ENCODE measurements at places on chromosomes 7 and 10.

GRCh38 chr10:26755443-26755903 lies 58.0 kb downstream of the PDSS1 start:
- H3K36me3 ChIP-seq, result no peaks in the 10 kb centered on the region
- H3K4me1 ChIP-seq, result no peaks in the 10 kb centered on the region
- no peak overlapping the region for H3K27ac ChIP-seq
- no peaks in the 10 kb centered on the region for H3K27me3 ChIP-seq

GRCh38 chr10:5491477-5491876 lies 7.9 kb downstream of the CALML5 start:
- H3K4me1 ChIP-seq, result no peaks in the 10 kb centered on the region
- no peaks in the 10 kb centered on the region for H3K36me3 ChIP-seq
- no peaks in the 10 kb centered on the region for H3K27me3 ChIP-seq
- no peak for DNase-seq

DNA sequence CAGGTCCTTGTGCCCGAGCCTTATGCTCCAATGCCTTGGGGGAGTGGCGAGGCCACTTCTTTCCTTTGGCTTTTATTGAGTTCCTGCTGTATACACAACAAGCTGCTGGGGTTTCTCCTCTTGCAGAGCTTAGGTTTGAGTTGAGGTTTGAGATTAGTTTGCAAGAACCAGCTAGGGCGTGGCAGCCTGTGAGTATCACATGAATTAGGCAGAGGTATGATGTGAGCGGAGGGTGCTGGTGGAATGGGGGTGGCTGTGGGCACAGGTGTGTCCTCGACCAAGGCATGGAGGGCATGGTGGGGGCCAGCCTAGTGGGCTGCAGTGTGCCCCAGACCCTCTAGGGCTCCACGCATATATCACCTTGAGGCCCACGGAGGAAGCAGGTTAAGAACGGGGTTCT lies 123.3 kb downstream of the DOCK1 start:
- no peak for DNase-seq
- H3K27me3 ChIP-seq, result no peaks in the 10 kb centered on the region
- H3K36me3 ChIP-seq, result peaks cover 45% of the 10 kb centered on the region
- no peak overlapping the region for H3K27ac ChIP-seq
- H3K4me3 ChIP-seq, result no peak overlapping the region
- no peaks in the 10 kb centered on the region for H3K4me1 ChIP-seq

DNA sequence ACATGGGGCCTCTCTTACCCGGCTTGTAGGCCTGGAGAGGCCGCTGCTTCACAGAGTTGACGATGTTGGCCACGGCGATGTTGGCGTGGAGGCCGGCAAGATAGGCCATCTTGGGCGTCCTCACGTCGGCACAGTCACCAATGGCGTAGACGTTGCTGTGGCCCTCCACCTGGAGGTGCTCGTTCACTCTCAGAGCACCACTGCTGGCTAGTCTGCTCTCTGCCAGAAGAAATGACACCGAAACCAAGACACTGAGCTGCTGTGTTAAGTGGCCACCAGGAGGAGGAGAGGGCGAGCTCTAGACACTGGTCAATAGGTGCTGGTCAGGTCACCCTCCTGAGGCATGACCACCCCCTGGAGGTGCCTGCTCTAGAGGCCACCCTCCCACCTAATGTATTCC lies 17.7 kb downstream of the AIFM2 start:
- DNase-seq, result no peak
- peaks cover 5% of the 10 kb centered on the region for H3K36me3 ChIP-seq
- no peaks in the 10 kb centered on the region for H3K4me1 ChIP-seq
- H3K27me3 ChIP-seq, result no peaks in the 10 kb centered on the region
- no peak overlapping the region for H3K27ac ChIP-seq

- no peaks in the 10 kb centered on the region for H3K36me3 ChIP-seq
- H3K4me1 ChIP-seq, result no peaks in the 10 kb centered on the region
- no peaks in the 10 kb centered on the region for H3K27me3 ChIP-seq
- no peak overlapping the region for H3K4me3 ChIP-seq
- H3K27ac ChIP-seq, result no peak overlapping the region
- no peak for DNase-seq
Observed at GRCh38 chr7:13236026-13236425, 548.6 kb downstream of the ARL4A start.

GRCh38 chr7:36346260-36346831 lies 43.3 kb upstream of the ANLN start:
- H3K4me3 ChIP-seq, result no peak overlapping the region
- no peak overlapping the region for H3K27ac ChIP-seq
- DNase-seq, result no peak
- H3K27me3 ChIP-seq, result no peaks in the 10 kb centered on the region
- no peaks in the 10 kb centered on the region for H3K4me1 ChIP-seq
- no peaks in the 10 kb centered on the region for H3K36me3 ChIP-seq

DNA sequence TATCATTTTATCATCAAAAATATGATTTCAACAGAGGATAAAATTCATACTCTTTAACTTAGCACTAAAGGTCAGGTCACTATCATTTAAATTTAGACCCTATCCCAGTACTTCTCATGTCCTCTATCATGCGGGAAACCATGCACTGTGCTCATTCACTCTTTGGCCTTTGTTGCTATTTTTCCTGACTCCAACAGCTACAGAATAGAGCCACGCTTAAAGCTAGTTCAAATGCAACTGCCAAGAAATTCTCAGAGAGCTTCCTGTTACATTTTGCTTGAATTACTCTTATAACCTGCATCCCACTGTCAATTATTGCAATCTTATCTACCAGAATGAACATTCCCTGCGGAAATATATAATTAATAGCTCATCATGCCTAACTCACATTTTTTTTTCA lies 58.3 kb downstream of the SEMA3A start:
- no peaks in the 10 kb centered on the region for H3K36me3 ChIP-seq
- H3K4me1 ChIP-seq, result no peaks in the 10 kb centered on the region
- H3K27me3 ChIP-seq, result no peaks in the 10 kb centered on the region
- H3K4me3 ChIP-seq, result no peak overlapping the region

DNA sequence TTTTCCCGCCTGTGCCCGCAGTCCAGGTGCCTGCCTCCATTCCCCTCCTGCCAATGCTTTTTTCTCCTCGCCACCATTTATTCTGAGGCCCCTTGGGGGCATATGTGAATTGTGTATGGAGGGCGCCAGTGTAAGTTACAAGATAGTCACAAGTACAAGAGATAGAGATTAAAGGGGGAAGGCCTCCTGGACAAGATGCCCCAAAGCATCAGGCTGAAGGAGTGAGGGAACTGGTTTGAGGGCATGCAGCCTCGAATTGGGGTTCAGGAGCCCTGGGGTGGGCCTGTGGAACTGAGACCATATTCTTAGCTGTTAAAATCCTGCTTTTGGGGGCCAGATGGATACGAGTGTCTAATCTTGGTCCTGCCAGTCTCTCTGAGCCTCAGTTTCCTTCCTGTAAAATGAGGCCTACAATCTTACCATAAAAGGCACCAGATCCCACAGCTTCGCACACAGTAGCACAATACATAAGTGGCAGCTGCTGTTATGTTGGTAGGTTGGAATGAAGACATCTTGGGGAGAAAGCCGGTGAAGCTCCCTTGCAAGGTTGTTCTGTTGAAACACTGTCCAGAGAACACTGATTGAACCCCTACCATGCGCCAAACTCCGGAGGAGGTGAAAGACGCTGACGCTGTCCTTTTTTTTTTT lies 545 bp upstream of the COMTD1 start:
- peaks cover 3% of the 10 kb centered on the region for H3K36me3 ChIP-seq
- no peaks in the 10 kb centered on the region for H3K27me3 ChIP-seq
- H3K27ac ChIP-seq, result no peak overlapping the region
- no peaks in the 10 kb centered on the region for H3K4me1 ChIP-seq
- H3K4me3 ChIP-seq, result no peak overlapping the region

DNA sequence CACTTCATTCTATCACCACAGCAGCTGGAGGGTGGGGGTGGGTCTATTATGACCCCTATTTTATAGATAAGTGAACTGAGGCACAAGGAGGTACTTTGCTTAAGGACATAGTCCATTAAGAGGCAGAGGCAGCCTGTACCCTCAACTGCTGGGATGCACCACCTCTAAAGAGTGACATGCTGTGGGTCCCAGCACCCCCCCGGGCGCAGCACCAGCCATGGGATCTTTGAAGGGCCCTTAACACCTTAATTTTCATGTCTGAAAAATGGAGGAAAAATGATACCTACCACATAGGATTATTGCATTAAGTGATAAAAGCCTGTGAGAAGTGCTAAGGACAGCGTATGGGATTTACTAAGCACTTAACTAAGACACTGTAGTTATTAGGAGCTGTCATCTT lies 15.4 kb downstream of the ADCYAP1R1 start:
- no peak overlapping the region for H3K4me3 ChIP-seq
- DNase-seq, result no peak
- H3K36me3 ChIP-seq, result no peaks in the 10 kb centered on the region
- no peak overlapping the region for H3K27ac ChIP-seq
- H3K27me3 ChIP-seq, result no peaks in the 10 kb centered on the region
- H3K4me1 ChIP-seq, result no peaks in the 10 kb centered on the region

DNA sequence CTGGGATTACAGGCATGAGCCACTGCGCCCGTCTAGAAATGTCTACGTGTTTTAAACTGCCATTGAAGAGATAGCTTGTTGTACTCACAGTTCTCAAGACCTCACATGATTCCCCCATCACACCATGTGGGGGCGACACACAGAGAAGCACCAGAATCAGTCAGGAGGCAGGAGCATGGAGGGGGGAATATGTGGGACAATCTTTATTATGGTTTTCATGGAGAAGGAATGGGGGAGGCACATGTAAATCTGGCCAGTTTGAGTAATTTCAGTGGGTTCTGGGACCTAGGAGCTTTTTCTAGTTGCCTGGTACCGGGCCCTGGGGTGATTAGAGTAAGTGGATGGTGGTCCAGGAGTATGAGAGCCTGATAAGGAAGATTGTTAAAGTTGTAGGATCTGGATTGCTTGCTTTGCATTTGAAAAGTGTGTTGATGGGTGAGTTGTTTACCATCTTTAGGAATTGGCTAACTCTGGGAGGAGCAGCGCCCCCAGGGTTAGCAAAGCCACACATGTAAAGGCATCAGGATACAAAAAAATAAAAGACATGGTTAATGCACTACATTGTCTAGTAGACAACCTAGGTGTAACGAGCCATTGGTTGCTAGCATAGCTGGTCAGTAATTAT lies 85.4 kb upstream of the SLC13A1 start:
- no peak overlapping the region for H3K4me3 ChIP-seq
- DNase-seq, result no peak
- no peaks in the 10 kb centered on the region for H3K36me3 ChIP-seq

DNA sequence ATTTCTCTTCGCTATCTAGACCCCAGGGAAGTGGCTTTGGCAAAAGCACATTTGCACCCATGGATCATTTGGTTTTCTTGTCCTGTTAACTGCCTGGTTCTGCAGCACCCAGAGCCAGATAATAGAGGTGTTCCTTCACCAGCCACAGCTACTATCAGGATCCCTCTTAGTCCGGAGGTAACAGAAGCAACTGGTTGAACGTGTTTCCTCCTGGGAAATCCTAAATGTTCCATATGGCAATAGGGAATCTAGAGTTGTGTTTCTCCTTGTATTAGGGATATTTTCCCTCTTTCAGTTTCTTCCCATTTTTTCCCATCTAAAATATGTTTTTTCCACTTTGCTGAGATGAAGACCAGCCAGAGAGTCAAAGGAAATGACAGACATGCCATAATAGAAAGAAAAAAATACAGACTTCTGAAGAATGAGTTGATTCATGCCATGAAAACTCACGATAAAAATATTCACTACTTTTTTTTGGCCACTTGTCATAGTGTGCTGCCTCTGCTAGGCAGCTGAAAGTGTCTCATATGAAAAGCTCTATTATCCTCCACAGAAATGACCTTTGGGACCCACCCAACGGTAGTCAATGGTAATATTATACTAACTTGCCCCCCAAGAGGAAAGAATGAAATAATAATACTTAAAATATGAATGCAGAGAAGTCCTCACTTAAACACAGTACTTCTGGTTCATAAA lies 472.8 kb downstream of the KCNMA1 start:
- H3K36me3 ChIP-seq, result no peaks in the 10 kb centered on the region
- H3K4me1 ChIP-seq, result no peaks in the 10 kb centered on the region
- no peaks in the 10 kb centered on the region for H3K27me3 ChIP-seq
- DNase-seq, result no peak
- no peak overlapping the region for H3K27ac ChIP-seq

- no peak overlapping the region for H3K27ac ChIP-seq
- no peaks in the 10 kb centered on the region for H3K36me3 ChIP-seq
- H3K4me1 ChIP-seq, result no peaks in the 10 kb centered on the region
Observed at GRCh38 chr7:114934086-114934485, 12.2 kb downstream of the MDFIC start.

DNA sequence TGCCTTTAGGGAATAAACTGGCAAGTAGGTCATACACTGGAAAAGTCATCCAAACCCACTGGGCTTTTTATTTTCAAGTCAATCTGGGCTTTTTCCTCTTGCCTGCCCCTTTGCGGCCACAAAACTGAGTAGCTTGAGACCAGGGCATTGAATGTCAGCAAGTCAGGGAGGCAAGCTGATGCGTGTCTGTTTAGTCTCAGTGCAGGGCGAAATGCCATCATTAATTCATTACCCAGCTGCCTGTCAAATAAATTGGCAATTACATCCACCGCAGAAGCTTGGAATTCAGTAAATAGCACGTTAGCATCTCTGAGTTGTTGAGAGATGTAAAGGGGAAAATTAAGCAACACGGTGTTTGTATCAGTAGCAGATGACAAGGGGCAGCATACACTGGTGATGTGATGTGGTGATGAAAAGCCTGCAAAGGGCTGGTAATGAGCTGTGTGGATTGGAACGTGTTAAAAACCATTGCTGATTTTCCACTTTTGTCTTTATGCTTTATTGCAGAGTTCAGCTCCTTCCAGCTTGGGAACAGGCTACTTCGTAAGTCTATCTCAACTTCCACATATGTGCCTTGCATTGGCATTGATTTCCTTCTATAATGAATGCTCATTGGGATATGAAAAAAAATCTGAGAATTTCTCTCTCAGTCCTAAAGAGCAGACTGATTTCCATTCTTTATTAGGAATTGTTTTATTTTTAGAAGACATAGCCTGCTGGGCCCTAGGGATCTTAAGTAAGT lies 535.9 kb downstream of the AUTS2 start:
- no peak overlapping the region for H3K27ac ChIP-seq
- H3K36me3 ChIP-seq, result no peaks in the 10 kb centered on the region
- H3K27me3 ChIP-seq, result no peaks in the 10 kb centered on the region
- DNase-seq, result no peak
- H3K4me1 ChIP-seq, result peaks cover 3% of the 10 kb centered on the region

DNA sequence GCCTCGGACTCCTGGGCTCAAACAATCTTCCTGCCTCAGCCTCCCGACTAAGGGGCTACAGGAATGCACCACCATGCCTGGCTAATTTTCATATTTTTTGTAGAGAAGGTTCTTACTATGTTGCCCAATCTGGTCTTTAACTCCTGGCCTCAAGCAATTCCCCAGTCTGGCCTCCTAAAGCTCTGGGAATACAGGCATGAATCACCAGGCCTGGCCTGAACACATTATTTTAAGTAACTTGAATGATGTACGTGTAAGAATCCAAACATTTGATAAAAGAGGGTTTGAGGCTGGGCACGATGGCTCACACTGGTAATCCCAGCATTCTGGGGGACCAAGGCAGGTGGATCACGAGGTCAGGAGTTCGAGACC lies 13.0 kb upstream of the BAMBI start:
- H3K27me3 ChIP-seq, result peaks cover 1% of the 10 kb centered on the region
- no peak for DNase-seq
- H3K27ac ChIP-seq, result no peak overlapping the region
- no peak overlapping the region for H3K4me3 ChIP-seq
- H3K4me1 ChIP-seq, result peaks cover 6% of the 10 kb centered on the region

- DNase-seq, result no peak
- H3K4me3 ChIP-seq, result no peak overlapping the region
- H3K27ac ChIP-seq, result no peak overlapping the region
- H3K36me3 ChIP-seq, result no peaks in the 10 kb centered on the region
- no peaks in the 10 kb centered on the region for H3K4me1 ChIP-seq
- no peaks in the 10 kb centered on the region for H3K27me3 ChIP-seq
Observed at GRCh38 chr10:97131181-97131628, 54.6 kb downstream of the SLIT1 start.

- no peaks in the 10 kb centered on the region for H3K4me1 ChIP-seq
- no peaks in the 10 kb centered on the region for H3K27me3 ChIP-seq
- DNase-seq, result no peak
- no peaks in the 10 kb centered on the region for H3K36me3 ChIP-seq
- H3K4me3 ChIP-seq, result no peak overlapping the region
- no peak overlapping the region for H3K27ac ChIP-seq
Observed at GRCh38 chr10:86257683-86258082, 108.9 kb downstream of the GRID1 start.
